ENCODE measurements at places on chromosomes 5 and 9.

DNA sequence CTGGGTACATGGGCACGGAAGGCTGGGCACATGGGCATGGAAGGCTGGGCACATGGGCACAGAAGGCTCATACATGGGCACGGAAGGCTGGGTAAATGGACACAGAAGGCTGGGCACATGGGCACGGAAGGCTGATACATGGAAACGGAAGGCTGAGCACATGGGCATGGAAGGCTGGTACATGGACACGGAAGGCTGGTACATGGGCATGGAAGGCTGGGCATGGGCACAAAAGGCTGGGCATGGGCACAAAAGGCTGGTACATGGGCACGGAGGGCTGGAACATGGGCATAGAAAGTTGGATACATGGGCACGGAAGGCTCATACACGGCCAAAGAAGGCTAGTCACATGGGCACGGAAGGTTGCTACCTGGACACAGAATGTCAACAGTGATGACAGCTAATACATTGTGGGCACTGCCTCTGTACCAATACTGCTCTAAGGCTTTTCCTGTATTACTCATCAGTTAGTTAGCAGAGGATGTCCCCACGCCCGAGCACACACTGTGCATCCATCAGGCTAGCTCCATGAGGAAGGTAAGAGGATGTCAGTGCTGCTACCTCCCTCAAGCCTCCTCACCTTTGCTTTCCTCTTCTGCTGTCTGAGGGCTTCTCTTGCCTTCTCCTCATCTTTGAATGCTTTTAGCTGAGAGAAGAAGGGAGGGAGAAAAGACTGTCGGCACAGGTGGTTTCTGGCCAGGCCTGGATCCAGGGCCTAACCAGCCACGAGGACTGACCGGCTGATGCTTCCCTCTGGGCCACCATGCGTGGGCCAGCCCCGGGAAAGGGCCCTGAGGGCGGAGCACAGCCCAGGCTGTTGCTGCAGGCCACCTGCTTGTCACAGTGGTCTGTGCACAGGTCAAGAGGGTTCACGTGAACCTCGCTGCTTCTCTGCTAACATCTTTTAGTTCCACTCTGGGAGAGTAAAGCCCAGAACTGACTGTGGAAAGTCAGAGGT is 14.3 kb downstream of the GPX3 start:
- DNase-seq = no peak

DNA sequence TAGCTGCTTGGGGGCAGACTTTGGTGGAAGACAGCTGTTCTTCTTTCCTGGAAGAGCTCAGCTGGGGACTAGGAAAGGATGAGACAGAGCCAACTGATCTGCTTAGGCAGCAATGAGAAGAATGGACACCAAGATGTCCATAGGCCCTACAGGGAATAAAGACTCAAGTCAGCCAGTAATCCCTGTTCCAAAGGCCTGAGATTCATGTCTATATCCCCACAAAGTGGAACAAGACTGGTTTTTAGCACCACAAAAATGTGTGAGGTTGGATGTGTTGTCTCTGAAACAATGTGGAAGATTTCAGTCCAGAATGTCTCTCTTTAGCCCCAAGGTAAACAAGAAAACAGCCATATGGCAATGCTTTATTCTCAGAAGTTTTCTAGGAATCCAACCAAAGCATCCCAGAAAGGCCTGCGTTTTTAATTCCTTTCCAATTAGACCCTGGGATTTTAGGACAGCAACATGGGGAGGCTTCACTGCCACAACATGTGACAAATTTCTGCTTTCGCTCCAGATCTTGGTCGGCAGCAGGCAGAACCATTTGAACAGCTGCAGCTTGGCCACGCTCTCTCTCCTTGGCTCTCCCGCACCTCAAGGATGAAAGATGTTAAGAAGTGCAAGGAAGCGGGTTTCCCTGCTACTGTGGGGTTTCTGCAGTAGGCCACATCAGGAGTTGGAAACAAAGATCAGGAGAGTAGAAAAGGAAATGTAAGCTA is 245.1 kb downstream of the FSTL4 start:
- no peak for DNase-seq

DNA sequence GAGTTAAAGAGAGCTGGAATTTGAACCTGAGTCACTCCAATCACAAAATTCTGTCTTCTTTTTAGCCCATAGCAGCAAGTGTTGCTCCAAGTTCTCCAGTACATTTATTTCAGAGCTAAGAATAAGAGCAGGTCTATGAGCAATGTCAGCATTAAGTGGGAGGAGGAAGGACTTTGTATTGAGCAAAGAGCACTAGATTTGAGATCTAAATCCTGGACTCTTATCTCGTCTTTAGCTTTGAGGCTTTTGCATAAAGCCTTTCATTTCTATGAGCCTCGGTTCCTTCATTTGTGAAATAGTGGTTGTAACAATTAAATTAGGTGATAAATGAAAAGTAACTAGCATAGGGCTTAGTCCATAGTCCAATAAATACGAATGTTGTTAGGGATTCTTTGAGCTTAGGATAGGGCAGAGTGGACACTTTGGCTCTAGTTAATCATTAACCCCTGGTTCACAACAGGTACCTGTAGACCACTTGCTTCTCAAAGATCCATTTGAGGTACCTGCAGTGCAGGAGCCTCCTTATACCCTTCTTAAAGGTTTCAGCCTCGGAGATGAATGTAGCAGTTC is 464.1 kb upstream of the KLF4 start:
- no peak for DNase-seq

GRCh38 chr9:133576875-133577736 is 32.1 kb downstream of the FAM163B start:
- DNase-seq = no peak

DNA sequence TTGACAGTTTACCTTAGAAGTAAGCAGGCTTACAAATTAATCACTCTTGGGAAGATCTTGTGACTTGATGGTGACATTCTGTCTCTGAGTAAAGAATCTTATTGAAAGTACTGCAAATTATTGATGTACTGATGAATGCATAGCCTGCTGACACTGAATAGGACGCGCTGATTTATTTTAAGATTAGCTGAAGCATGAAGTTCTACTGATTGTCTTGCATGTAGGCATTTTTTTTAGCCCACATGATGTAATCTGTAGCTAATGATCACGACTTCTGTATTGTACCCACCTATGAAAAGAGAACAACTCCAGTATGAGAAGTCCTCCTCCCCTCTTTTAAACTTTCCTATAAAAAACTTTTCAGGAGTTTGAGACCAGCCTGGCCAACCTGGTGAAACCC is 28.3 kb upstream of the SPIN1 start:
- no peak for DNase-seq

GRCh38 chr5:134878403-134878802 is 4.2 kb downstream of the TXNDC15 start:
- no peak for DNase-seq

- no peak for DNase-seq
These were observed 144.7 kb upstream of the TBC1D2 start for GRCh38 chr9:98399950-98400683.

DNA sequence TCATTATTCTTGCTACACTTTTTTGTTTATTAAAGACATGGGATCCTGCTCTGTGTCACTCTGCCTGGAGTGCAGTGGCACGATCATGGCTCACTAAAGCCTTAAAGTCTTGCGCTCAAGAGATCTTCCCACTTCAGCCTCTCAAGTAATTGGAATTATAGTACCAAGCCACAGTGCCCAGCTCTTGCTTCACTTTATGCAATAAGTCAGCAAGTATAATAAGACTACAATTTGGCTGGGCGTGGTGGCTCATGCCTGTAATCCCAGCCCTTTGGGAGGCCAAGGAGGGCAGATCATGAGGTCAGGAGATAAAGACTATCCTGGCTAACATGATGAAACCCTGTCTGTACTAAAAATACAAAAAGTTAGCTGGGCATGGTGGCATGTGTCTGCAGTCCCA is 5.9 kb downstream of the C9orf153 start:
- DNase-seq = no peak

DNA sequence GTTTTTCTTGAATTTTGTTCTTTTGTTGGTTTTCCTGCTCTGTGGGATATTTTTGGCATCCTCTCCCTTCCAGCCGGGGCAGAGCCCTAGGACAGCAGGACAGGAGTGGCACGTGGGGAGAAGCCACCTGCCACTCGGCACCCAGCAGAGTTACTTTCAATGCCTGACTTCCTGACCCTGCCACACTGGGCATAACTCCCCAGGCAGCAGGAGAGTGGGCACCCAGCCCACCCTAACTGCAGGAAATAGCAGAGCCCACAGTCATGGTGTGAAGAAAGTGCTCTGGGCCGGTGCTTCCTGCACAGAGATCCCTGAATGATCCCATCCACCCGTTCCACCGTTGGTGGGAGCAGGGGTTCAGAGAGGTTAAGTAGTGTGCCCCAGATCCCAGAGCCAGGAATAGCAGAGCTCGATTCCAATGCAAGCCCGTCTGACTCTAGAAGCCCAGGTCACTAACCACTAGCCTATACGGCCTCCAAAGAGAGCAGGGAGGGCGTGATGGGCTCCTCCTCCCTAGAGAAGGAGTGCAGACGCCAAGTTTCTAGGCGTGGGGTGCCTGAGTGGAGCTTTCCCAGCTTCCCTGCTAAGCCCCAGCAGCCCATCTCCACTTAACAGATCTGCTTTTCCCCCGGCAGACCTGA is 8.1 kb upstream of the NUP214 start:
- no peak for DNase-seq

DNA sequence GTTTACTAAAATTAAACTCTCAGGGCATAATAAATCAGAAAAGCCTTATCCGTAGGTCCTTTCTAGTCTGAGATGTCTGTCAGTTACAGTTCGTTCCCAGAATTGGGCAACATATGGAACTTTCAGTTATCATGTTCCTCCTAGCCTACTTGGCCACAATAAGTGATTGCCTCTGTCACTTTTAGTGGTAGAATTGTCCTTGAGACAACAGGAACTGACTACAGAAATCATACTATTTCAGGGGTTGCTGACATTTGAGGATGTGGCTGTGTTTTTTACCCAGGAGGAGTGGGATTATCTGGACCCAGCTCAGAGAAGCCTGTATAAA is 956 bp downstream of the ZNF189 start:
- DNase-seq = no peak

GRCh38 chr9:94222870-94223269 is 36.2 kb upstream of the ZNF169 start:
- no peak for DNase-seq

DNA sequence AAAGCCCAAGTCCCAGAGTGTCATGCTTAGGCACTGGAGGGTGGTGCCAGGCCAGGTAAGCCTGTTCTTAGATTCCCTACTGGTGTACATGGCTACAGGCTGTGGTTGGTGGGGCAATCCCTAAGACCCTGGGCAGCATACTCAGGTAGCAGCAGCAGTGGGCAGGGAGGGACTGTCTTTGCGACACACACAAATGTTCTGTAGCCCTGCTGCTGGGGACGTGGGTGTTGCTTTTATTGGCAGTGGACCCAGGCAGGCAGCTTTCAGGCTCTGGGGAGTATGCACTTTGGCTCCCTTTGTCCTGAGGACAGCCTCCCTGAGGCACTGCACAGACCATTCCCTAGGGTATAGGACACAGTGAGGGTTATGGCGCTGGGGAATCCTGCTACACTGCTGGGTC is 137.1 kb upstream of the ADAMTS19 start:
- no peak for DNase-seq

GRCh38 chr5:56419667-56420066 is 186.5 kb upstream of the ANKRD55 start:
- no peak for DNase-seq

- no peak for DNase-seq
These were observed 5.7 kb upstream of the PTGR1 start for GRCh38 chr9:111605041-111605559.

- no peak for DNase-seq
These were observed 4.3 kb downstream of the GFM2 start for GRCh38 chr5:74762599-74762998.

- DNase-seq = no peak
These were observed 24.7 kb upstream of the TMEM250 start for GRCh38 chr9:136143215-136144001.

- DNase-seq = no peak
These were observed 432.4 kb upstream of the SMC2 start for GRCh38 chr9:103661663-103662062.

DNA sequence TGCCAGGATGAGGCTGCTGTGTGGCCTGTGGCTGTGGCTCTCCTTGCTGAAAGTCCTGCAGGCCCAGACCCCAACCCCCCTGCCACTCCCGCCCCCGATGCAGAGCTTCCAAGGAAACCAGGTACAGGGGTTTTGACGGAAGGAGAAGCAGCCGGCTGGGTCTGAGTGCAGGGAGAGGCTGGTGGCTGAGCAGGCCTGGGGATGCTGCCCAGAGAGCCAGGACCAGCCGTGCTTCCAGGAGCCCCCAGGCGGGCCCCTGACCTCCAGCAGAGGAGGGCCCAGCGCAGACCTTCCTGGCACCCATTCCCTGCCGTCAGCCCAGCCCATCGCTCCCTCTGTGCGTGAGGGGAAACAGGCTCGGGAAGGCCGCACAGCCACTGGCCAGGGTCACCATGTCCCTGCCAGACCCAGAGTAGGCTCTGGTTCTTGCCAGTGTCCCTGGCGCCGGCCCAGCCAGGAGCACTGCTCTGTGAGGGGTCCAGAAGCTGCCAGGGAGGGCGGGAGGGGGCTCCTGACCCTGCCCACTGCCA is 313 bp downstream of the LCN12 start:
- no peak for DNase-seq

GRCh38 chr9:18520416-18521047 is 46.6 kb downstream of the ADAMTSL1 start:
- no peak for DNase-seq

DNA sequence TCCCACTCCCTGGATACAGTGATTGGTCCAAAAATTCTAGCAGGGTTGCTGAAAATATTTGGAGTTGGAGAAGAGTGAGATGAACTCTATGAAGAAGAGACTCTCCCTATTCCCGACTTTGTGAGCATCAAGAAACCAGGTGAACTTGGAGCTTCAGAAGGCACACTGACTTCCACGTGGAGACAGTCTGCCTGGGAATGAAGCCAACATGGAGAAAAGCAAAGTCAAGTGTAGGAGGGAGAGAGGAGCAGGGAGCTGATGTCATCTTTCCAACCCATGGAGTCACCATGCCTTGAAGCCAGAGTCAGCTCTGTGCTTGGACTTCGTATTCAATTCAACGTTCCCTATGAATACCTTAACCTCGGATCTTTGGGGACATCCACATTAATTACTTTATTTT is 125.1 kb downstream of the NPR3 start:
- DNase-seq = no peak

GRCh38 chr5:4639946-4640345 is 500.2 kb upstream of the ADAMTS16 start:
- DNase-seq = no peak

DNA sequence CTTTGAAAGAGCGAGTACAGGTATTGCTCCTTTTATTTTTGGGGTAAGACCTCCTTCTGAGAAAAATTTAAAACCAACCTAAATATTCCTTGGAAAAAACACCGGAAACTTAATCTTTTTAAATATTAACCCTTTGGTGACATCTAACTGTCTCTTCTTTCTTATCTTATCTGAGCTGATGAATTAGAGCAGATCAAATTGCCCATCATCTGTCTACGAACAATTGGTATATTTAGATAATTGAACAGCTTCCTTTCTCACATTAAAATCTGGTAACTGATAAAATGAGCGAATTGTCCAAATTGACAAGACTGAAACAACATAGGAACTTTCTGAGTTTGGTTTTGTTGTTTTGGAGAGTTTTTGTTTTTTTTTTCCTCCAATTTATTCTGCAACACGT is 2.0 kb downstream of the ISL1 start:
- no peak for DNase-seq

Measured in T-cell (primary cell).